ENCODE measurements at places on chromosomes 7 and 10.

GRCh38 chr10:28783087-28783486 lies 105.8 kb downstream of the BAMBI start:
- no peak for DNase-seq

- no peak for DNase-seq
Observed at GRCh38 chr10:44419790-44420549, 35.1 kb upstream of the CXCL12 start.

GRCh38 chr10:29005988-29006387 lies 282.9 kb upstream of the LYZL1 start:
- DNase-seq = no peak

GRCh38 chr10:112953174-112954159 lies 3.4 kb downstream of the TCF7L2 start:
- DNase-seq = no peak

DNA sequence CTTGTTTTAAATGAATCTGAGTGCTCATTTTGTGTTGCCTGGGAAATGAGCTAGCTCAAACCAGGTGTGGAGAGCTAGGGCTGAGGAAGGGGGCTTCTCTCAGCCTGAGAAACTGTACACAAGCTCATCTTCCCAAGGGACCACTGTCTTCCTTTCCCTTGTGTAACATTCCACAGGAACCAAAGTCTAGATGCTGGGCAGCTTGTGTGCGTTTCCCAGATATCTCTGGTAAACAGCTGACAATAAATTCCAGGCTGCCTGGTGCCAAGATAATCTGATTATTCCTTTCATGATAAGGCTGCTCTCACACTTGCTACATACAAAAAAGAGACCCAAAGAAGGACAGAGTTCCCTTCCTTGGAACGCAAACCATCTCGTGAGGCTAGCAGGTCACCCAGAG lies 33.1 kb upstream of the MKLN1 start:
- no peak for DNase-seq

GRCh38 chr10:10911471-10911921 lies 106.2 kb upstream of the CELF2 start:
- DNase-seq = peak; percentile 80

GRCh38 chr10:100100651-100101184 lies 19.0 kb upstream of the CPN1 start:
- peak; percentile 63 for DNase-seq

DNA sequence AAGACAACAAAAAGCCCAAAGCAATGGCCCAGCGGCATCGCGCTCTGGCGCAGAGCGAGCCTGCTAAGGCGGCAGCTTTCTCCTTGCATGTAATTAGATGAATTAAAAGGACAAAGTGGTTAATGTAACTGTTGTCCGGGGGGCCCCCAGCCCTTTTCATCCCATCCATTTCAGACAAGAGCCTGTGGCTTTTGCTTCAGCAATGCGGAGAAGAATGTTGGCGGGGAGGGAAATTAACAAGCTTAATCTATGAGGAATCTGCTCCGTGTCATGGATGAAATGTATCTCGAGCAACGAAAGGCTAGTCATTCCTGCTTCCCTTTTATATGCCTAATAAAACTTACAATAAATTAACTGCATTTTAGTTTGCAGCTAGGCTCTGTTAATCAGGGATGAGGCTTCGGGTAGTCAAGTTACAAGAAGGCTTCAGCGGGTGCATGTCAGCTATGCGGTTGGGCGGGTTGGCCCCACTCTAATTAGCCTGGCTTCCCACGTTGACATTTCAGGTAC lies 203.3 kb downstream of the BUB3 start:
- no peak for DNase-seq

DNA sequence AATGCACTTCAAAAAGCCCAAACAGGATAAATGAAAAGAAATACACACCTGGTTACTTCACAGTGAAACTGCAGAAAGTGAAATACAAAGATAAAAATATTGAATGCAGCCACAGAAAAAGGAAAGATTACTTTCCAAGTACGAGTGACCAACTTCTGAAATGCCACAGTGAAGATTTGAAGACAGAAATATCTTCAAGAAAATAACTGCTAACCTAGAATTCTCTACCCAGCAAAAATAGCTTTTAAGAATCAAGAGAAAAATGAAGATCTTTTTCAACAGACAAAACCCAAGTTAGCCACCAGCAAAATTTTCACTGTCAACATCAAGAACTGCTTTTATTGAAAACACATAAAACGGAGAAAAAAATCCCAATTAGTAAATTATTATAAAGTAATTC lies 46.2 kb downstream of the SMURF1 start:
- DNase-seq = no peak

DNA sequence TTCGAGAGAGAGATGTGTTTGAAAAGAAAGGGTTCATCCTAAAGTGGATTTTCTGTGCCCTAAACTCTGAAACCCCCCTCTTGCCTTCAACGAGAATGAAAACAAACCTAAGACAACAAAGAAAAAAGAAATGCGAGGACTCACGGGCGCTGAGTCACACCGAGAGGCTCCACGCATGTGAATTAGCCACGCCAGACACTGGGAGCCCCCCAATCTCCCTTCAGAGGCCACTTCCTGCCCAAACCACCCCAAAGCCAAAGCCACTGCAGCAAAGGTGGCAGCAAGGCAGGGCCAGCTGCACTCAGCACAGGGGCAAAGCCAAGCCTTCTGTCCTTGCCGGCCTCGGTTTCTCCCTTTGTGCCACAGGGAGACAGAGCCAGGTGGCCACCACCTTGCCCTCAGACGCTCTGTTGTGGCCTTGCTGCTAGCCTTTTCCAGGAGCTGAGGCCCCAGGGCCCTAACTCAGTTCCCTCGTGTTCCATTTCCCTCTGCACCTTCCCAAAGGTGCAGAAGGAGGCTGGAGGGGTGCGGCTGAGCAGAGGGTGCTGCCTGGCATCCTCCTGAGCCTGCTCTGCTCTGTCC lies 93.3 kb downstream of the FAM53B start:
- no peak for DNase-seq

GRCh38 chr10:125165584-125166573 lies 5.5 kb upstream of the CTBP2 start:
- no peak for DNase-seq
